Lower lobe of right lung (tissue), 2 donors: ENCODE measurements at places on chromosomes 4 and X. TPM values are rescaled to one million over a fixed set of nuclear protein-coding genes. Genes with fewer than 3 reads are reported as not detected.

DNA sequence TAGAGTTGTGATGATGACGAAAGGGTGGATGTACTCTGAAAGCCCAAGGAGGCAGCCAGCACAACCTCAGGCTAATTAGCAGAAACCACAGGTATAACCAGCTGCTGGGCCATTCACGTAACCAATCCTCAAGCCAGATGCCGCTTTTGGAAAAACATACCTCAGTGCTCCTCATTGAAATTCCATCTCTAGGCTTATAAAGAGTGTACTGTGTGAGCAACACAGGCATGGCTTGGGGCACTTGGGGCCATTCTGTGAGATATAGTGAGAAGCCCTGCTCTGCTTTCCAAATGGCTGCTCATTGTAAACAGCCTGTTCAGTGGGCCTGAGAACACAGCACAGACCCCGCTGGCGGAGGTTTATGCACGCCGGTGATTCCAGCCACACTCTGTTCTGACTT, 182.1 kb upstream of the HHIP start:
- H3K27me3 ChIP-seq: no peaks in the 10 kb centered on the region
- H3K4me1 ChIP-seq: no peaks in the 10 kb centered on the region
- H3K4me3 ChIP-seq: no peak overlapping the region
- no peaks in the 10 kb centered on the region for H3K36me3 ChIP-seq
- H3K27ac ChIP-seq: no peak overlapping the region
- no peak for DNase-seq

GRCh38 chr4:177478496-177478895, 36.3 kb upstream of the AGA start:
- no peaks in the 10 kb centered on the region for H3K27me3 ChIP-seq
- H3K27ac ChIP-seq: no peak overlapping the region
- no peak for DNase-seq

DNA sequence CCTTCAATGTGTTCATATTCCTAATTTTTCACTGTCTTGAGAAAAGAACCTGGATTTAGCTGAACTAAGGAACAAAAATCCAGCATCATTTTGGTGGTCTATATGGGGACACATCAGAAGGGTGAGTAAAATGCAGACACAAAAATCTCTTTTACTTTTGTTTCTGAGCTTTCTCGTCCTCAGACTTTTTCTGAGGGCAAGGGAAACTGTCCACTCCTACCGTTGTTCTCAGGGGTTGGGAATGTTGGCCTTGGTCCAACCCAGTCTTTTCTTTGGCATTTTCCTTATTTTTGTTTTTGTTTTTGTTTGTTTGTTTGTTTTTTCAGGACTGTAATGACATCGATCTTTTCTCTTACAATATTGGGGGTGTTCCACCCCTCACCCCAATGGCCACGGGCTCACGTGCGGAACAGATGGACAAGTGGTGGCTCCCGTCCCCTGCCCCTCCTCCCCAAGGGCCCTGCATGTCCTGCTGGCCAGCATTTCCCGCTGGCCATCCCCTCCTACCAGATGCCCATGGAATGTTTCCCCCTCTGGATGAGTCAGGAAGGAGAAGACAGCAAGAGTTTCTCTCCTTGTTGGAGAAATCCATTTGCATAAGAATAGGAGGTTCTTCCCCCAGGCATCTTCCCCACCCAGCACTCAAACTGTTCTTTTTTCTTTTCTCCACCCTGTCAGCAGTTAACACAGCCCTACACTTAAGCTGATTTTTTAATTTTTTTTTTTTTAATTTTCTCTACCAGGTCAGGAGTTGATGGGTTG, 305.4 kb upstream of the NDST4 start:
- H3K27me3 ChIP-seq: no peaks in the 10 kb centered on the region
- H3K4me1 ChIP-seq: no peaks in the 10 kb centered on the region
- no peak overlapping the region for H3K4me3 ChIP-seq
- no peaks in the 10 kb centered on the region for H3K36me3 ChIP-seq
- no peak for DNase-seq
- H3K27ac ChIP-seq: no peak overlapping the region

- no peaks in the 10 kb centered on the region for H3K27me3 ChIP-seq
- no peaks in the 10 kb centered on the region for H3K36me3 ChIP-seq
- no peak overlapping the region for H3K4me3 ChIP-seq
- DNase-seq: no peak
- no peaks in the 10 kb centered on the region for H3K4me1 ChIP-seq
- no peak overlapping the region for H3K27ac ChIP-seq
These were observed 30.0 kb downstream of the C4orf50 start for GRCh38 chr4:5988086-5988845.

- no peaks in the 10 kb centered on the region for H3K36me3 ChIP-seq
- no peaks in the 10 kb centered on the region for H3K27me3 ChIP-seq
- DNase-seq: no peak
- H3K27ac ChIP-seq: no peak overlapping the region
- H3K4me1 ChIP-seq: no peaks in the 10 kb centered on the region
These were observed 66.5 kb downstream of the SHROOM4 start for GRCh38 chrX:50747471-50747900.

DNA sequence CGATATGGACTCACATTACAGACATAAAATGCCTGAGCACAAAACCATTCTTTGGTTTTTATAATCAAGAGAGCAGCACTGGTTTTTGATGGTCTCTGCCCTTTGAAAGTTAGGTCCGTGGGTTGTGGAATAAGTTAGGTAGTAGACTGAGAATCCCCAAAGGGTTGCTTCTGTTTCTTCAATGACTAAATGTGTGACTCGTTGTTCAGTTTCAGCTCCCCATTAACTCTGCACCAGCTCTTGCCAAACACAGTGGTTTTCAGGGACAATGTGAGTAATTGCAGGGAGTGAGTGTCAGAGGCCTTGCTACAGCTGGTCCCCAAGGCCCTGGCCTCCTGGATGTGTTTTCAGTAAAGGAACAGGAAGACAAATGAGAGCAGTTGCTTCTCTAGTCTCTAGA, 24.8 kb downstream of the SMIM20 start:
- DNase-seq: no peak
- H3K4me3 ChIP-seq: no peak overlapping the region
- H3K4me1 ChIP-seq: no peaks in the 10 kb centered on the region
- H3K27ac ChIP-seq: no peak overlapping the region
- H3K36me3 ChIP-seq: no peaks in the 10 kb centered on the region

GRCh38 chrX:51487960-51488267, 8.5 kb downstream of the NUDT11 start:
- H3K36me3 ChIP-seq: no peaks in the 10 kb centered on the region
- no peak overlapping the region for H3K27ac ChIP-seq
- peaks cover under 1% of the 10 kb centered on the region for H3K27me3 ChIP-seq
- no peaks in the 10 kb centered on the region for H3K4me1 ChIP-seq
- DNase-seq: no peak

- no peak for DNase-seq
- no peaks in the 10 kb centered on the region for H3K4me1 ChIP-seq
- H3K27ac ChIP-seq: no peak overlapping the region
- H3K4me3 ChIP-seq: no peak overlapping the region
- H3K27me3 ChIP-seq: no peaks in the 10 kb centered on the region
These were observed 992.7 kb upstream of the HS3ST1 start for GRCh38 chr4:12421364-12421763.

DNA sequence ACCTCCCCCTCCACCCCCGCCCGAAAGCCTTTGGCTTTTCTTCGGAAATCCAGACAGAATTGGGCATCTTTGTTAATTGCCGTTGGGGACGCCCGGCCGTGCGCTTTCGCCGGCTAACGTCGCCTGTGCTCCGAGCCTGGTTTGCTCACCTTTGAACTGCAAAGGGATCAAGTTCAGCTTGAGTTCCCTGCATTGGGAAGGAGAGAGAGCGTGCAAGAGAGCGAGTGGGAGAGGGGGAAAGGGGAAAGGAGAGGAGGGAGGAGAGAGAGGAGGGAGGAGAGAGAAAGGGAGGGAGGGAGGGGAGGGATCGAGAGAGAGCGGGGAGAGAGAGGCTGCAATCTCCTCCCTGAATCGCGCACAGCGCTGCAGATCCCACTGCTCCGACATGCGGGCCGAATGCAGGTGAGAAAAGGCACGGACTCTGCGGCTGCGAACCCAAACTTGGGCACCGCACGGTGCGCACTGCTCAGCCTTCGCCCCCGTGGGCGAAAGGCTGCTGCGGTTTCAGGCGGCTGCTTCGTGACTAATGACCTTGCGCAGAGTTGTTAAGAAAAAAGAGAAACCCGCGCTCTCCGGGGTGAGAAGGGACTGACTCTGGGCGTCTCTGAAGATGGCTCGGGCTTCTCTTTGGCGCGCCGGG, at the start of gene PCDH7:
Gene PCDH7 (plus strand): TSS at position 349 of the 640 bp plus-strand sequence. CDS start 1,054 bp downstream, outside the sequence.
- H3K4me1 ChIP-seq: peaks cover 46% of the 10 kb centered on the region
- no peaks in the 10 kb centered on the region for H3K36me3 ChIP-seq
- no peak for DNase-seq
- H3K27me3 ChIP-seq: peaks cover 63% of the 10 kb centered on the region
- H3K4me3 ChIP-seq: peak within 1 kb of the TSS; percentile 60

GRCh38 chr4:99624141-99624719, 33.4 kb downstream of the C4orf54 start:
- H3K4me1 ChIP-seq: no peaks in the 10 kb centered on the region
- no peak for DNase-seq
- no peak overlapping the region for H3K4me3 ChIP-seq
- H3K27ac ChIP-seq: no peak overlapping the region

GRCh38 chr4:153326513-153326912, 18.0 kb upstream of the MND1 start:
- no peaks in the 10 kb centered on the region for H3K27me3 ChIP-seq
- no peaks in the 10 kb centered on the region for H3K4me1 ChIP-seq
- DNase-seq: no peak
- H3K27ac ChIP-seq: no peak overlapping the region
- peaks cover 8% of the 10 kb centered on the region for H3K36me3 ChIP-seq
- no peak overlapping the region for H3K4me3 ChIP-seq

GRCh38 chrX:7090641-7091040, 56.9 kb upstream of the STS start:
- no peaks in the 10 kb centered on the region for H3K4me1 ChIP-seq
- no peaks in the 10 kb centered on the region for H3K36me3 ChIP-seq
- H3K27ac ChIP-seq: no peak overlapping the region
- H3K4me3 ChIP-seq: no peak overlapping the region
- no peaks in the 10 kb centered on the region for H3K27me3 ChIP-seq

DNA sequence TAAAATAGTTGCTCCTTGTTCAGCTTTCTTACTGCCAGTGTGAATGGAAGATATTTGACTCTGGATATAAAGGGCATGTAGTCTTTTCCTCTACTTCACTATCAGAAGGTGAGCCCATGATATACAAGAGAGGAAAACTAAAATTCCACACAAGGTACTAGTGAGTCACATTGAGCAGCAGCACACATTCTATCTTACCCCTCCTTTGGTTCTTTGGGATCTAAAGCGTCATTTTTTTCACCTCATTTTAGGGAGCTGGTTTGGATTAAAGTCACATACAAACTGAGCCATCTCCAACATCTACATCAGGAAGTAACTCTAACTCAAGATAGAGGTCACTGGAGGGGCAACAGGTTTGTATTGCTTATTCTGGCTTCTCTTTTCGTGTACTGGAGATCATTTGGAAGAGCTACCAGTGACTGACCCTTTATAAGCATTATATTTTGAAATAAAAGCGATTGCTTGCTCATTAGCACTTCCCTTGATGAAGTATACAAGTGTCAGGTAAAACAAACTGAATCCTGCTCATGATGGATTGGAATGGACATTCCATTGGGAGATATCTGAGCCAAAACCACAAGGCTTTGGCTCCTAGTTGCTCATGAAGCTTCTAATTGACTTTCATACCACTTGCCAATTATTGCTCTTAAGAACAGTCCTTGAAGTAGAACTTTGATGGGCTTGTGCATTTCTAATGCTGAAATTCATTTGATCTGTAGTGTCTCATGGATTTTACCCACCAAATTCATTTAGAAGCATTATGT, 124.1 kb downstream of the SPCS3 start:
- H3K4me1 ChIP-seq: no peaks in the 10 kb centered on the region
- no peaks in the 10 kb centered on the region for H3K36me3 ChIP-seq
- DNase-seq: no peak
- H3K27me3 ChIP-seq: no peaks in the 10 kb centered on the region
- H3K27ac ChIP-seq: no peak overlapping the region
- no peak overlapping the region for H3K4me3 ChIP-seq

DNA sequence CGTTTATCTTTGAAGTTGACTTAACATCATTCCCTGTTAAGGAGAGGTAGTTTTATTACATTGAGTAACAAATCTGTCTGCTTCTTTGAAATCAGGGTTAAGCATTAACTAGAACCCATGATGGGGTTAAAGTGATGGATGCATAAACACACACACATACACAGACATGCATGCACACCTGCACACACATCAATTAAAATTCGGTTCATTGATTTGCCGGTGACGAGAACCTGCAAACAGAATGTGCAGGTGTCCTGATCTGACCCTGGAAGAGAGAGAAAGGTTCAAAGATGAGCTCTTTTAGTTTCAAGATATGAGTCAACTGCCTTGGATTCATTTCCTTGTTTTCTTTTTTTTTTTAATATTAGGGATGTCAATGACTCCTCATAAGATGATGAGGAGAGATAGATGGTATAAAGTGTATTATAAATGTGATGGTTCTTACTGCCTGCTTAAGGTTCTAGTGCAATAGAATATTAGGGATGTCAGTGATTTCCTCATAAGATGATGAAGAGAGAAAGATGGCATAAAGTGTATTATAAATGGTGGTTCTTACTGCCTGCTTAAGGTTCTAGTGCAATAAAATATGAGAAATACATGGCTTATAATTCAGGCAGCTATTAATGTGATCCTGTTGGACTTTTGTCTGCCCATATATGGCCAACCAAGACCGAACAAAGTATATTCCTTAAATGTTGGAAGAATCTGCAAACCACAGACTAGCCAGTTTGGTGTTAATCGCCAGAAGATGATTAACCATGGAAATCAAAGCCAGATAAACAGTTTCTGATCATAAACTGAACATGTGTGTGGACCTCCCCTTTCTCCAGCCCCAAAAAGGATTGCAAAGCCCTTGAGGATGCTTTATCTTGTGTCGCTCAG, 14.1 kb upstream of the CD99 start:
- H3K27me3 ChIP-seq: no peaks in the 10 kb centered on the region
- no peak for DNase-seq
- H3K4me3 ChIP-seq: no peak overlapping the region
- H3K27ac ChIP-seq: no peak overlapping the region

GRCh38 chr4:11418610-11419009, 10.1 kb downstream of the HS3ST1 start:
- H3K4me1 ChIP-seq: no peaks in the 10 kb centered on the region
- no peak overlapping the region for H3K27ac ChIP-seq
- H3K36me3 ChIP-seq: no peaks in the 10 kb centered on the region
- DNase-seq: no peak
- H3K4me3 ChIP-seq: no peak overlapping the region

GRCh38 chrX:153388722-153389459, 12.3 kb downstream of the PNMA6E start:
- H3K4me3 ChIP-seq: no peak overlapping the region
- DNase-seq: no peak
- H3K27me3 ChIP-seq: no peaks in the 10 kb centered on the region
- H3K27ac ChIP-seq: no peak overlapping the region

GRCh38 chr4:56908206-56909085, 746 bp downstream of the REST start:
- H3K4me3 ChIP-seq: peak overlapping the region; percentile 97
- peak overlapping the region; percentile 94 for H3K27ac ChIP-seq
- H3K27me3 ChIP-seq: no peaks in the 10 kb centered on the region
- H3K36me3 ChIP-seq: peaks cover 18% of the 10 kb centered on the region

BST1 gene
- total RNA-seq: 17.8 TPM

PAGE5 gene
- not detected for total RNA-seq

LDOC1 gene
- 15.2 TPM for total RNA-seq

CAPN6 gene
- total RNA-seq: not detected

XPNPEP2 gene
- total RNA-seq: 2.9 TPM

HTATSF1 gene
- 27.4 TPM for total RNA-seq

CNGA1 gene
- 0.53 TPM for total RNA-seq

ZNF157 gene
- total RNA-seq: 0.21 TPM
